ENCODE measurements at places on chromosomes 6 and 20.

GRCh38 chr20:52142757-52143156 lies 48.8 kb downstream of the ZFP64 start:
- DNase-seq, result no peak

DNA sequence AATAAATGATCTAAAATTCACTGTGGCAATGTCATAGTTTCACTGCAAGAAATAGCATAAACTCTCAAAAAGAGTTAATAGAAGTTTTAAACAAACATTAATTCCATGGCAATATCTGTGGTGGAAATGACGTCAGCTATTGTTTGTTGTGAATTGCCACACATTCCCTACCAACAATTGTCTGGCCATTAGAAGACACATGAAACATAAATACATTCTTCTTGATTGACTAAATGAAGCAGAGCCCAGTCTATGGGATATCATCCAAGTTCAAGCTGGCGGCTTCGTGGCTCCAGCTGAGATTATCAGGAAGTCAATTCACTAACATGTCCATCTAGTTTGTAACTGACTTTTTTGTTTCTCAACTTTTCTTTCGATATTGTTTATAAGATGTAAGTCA lies 369.0 kb downstream of the ARHGAP18 start:
- no peak for DNase-seq

GRCh38 chr6:13560651-13561044 lies 13.8 kb upstream of the SIRT5 start:
- no peak for DNase-seq

DNA sequence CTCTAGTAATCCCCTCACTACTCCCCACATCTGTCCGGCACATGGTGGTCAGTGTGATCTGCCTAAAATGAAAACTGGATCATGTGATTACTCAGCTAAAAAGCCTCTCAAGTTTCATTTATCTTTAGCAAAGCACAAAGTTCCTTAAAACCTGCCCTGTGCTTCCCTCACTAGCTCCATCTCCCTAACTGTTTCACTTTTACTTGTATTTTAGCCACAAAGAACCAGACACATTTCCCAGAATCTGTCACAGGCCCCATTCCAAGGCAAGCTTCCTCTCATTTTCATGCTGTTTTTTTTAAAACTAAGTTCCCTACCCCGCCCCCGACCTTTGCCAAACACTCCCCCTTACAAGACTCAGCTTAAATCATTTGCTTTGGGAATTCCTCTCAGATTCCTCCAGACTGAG lies 8.9 kb upstream of the IGF2R start:
- DNase-seq, result no peak

DNA sequence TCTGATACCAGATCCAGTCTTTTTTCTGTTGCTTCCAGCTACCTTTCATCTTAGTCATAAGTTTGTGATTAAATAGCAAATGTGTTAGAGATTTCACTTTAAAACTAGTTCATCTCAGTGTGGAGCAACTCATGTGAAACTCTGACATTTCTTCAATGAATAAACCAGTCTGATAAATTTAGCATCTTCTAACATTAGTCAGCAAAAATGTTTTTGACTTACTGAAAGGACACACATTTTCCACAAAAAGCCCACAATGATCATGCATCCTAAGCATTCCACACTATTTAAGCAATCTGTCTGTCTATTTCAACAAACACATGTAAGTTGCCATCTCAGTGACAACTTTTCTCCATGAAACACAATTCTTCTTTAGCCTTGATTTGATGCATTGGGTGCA lies 222.2 kb upstream of the SLC35B3 start:
- DNase-seq, result no peak

DNA sequence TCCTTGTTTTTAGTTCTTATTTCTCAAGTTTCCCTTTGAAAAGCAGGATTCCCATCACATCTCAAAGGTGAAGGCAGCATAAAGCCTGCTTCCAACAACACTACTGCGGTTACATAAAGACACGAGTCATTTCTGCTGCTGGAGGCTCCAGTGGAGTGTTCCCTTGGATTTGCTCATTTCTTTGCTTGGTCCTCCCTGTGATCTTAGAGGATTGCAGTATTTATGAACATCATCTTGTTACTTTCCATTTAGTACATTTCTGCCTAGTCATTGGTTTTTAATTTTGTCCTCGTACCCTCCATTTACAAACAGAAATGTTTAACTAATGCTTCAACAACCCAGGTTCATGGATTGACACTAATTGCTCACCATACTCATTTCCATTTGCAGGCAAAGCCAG lies 298.8 kb downstream of the ZNF217 start:
- DNase-seq, result no peak

- no peak for DNase-seq
These were observed 46.9 kb downstream of the GJA10 start for GRCh38 chr6:89941031-89941762.

GRCh38 chr6:52087498-52087999 lies at the start of gene PKHD1:
Gene PKHD1, minus strand, starts transcription at chr6:52087613. Its CDS starts 2,680 bp downstream, at chr6:52084933.
- DNase-seq, result no peak

DNA sequence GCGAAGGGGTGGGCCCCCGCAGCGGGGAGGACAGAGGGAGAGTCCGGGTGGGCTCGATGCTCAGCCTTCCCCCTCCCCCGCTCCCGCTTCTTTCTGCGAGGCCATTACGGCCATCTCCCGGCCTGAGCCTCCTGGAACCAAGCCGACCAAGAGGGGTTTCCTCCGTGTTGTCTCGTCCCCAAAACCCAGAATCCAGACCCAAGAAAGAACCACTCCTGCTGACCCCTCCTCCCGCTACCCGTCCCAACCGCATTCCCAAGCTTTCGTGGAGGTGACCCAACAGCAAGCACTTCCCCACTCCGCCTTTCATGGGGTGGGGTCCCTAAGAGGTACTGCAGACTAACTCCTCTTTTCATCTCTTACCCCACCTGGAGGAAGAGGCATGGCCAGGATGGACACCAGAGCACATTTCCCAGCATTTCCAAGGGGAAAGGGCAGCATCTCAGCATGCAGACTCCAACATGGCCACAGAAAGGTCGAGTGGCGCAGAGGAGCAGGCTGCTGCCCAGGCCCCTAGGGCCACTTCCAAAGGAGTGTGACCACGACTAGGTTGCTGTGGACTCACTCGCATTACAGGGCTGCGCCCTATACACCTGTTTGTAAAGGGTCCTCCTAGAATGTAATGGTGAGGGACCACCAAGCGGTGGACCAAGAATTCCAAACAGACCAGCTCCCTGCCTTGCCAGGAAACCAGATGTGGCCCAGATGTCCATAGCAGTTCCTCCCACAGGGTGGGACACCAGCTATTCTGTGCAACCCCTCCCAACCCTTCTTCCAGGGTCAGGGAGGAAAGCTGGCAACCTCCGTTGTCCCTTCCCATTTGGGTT lies 53.4 kb downstream of the MRPL14 start:
- no peak for DNase-seq

GRCh38 chr6:35183935-35184334 lies 29.8 kb upstream of the SCUBE3 start:
- no peak for DNase-seq

GRCh38 chr6:11467364-11467763 lies 70.2 kb upstream of the TMEM170B start:
- DNase-seq, result no peak

- DNase-seq, result no peak
These were observed 529.6 kb upstream of the RNF217 start for GRCh38 chr6:124432620-124433019.

GRCh38 chr6:48933136-48933535 lies 529.9 kb downstream of the MMUT start:
- DNase-seq, result no peak

DNA sequence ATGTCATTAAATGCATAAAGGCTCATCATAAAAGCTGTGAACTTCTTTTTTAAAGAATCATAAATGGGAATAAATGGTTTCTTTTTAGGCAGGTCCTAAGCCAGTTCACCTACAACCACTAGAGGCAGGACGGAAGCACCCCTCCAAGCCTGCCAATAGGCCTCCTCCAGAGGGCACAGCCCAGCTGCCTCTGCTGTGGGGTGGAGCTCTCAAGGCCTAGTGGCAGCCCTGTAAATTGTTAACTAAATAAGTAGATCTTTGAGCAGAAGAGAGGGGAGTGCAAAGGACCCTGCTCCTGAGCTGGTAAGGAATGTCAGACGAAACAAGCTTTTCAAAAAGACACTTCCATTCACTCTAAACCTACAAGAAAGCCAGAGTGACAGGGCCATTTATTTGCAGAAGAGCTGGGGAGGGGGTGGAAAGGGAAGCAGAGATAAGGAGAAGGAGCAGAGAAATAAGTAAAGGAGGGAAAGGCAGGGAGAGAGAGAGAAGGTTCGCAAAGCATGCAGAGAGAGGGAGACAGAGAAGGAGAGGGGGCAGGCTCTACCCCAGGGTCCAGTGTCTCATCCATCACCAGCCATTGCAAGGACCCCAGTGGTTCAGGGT lies 18.0 kb upstream of the MAFB start:
- no peak for DNase-seq

GRCh38 chr20:23928788-23929187 lies 49.2 kb upstream of the CST5 start:
- DNase-seq, result no peak

- DNase-seq, result no peak
These were observed 298.6 kb downstream of the SYNE1 start for GRCh38 chr6:152338335-152339125.

- no peak for DNase-seq
These were observed 34.1 kb upstream of the SLCO4A1 start for GRCh38 chr20:62608218-62608565.

- no peak for DNase-seq
These were observed 509.9 kb upstream of the POU3F2 start for GRCh38 chr6:98324446-98324845.

DNA sequence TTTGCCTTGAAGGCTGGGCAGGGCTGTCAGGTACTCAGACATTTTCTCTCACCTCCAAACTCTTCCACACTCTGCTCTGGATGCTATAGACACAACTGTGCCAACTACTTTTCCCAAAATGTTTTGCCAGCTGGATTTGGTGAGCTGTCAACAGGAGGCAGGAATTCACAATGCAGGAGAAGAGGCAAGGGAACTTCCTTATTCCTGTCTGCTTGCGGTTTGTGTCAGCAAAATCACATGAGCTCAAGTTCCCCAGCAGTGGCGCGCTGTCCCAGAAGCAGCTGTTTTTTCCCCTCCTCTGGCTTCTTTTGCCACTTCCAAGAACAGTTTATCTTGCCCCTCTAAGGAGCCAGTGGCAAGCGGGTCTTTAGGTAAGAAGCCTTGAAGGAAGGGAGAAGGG lies 608.2 kb downstream of the PRKN start:
- DNase-seq, result peak; percentile 2

DNA sequence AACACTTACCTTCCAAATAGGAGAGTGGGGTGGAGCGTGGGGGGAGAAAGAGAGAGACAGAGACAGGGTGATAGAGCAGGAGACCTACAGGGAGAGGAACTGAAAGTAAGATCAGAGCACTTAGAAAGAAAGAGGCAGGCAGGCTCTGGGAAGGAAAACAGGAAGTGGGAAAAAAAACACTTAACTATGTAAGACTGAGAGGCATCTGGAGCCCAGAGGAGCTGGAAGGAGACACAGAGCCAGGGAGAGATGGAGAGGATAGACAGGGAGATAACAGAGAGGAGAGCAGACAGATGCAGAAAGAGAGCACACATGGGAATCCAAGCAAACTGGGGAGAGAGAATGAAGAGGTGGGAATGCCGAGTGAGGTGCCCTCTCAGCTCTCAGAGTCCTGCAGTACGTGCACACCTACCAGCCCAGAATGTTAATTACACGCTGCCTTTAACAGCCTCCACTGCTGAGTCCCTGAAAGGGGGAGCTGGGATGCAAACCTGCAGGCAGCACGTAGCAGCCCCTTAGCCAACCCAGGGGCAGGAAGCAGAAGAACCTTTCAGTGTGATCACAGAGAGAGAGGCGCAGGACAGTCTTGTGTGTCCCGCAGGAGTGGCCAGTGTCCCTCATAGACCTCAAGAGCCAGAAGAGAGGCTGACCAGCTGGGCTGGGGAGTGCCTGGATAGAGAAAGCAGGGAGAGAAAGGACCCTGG lies 132.7 kb upstream of the LRFN2 start:
- no peak for DNase-seq

- DNase-seq, result no peak
These were observed 142.8 kb upstream of the PTPRK start for GRCh38 chr6:128663238-128663637.

GRCh38 chr6:147849401-147850330 lies 341.2 kb downstream of the SAMD5 start:
- no peak for DNase-seq

- no peak for DNase-seq
These were observed 88.1 kb downstream of the YTHDF1 start for GRCh38 chr20:63127700-63128364.

Measured in GF-D8 (cell line).